ENCODE measurements at places on chromosomes 5 and 9.
A peak's percentile ranks its signal among the peaks of the same experiment; 100 is the strongest.

DNA sequence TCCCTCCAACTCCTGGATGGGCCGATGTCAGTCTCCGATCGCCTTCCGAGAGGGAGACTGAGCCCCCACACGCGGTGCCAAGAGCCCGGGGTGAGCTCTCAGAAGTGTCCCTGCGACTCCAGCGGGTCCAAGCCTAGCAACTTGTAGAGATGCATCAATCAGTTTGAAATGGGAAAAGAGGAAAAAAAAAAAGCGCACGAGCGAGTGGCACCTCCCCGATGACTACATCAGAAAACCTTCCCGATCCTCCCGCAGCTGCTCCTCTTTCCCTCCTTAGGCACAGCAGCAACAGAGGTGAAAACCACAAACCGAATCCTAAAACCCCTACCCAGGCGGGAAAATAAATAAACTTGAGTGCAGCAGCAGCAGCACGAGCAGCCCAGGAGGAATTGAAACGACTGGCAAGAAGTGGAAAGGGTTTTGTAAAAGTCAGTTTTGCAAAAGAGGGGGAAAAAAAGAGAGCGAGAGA is 1.0 kb upstream of the EFNA5 start:
- DNase-seq, result peak; percentile 53

DNA sequence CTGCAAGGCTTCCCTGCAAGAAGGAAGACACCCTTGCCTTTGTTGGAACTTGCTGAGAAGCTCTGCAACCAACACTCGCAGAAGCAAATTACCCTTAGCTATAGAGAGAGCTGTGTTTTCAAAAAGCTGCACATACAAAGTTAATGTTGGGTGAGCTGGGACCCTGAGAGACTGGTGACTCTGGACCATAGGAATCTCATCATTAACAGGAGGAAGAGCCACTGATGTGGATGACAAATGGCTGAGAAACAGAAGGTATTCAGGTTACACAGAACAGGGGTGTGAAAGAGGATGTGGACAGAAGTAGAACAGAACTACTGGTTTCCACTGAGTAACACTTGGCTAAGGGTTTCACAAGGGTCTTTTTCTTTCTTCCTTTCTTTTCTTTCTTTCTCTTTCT is 493.5 kb downstream of the IRX1 start:
- no peak for DNase-seq

DNA sequence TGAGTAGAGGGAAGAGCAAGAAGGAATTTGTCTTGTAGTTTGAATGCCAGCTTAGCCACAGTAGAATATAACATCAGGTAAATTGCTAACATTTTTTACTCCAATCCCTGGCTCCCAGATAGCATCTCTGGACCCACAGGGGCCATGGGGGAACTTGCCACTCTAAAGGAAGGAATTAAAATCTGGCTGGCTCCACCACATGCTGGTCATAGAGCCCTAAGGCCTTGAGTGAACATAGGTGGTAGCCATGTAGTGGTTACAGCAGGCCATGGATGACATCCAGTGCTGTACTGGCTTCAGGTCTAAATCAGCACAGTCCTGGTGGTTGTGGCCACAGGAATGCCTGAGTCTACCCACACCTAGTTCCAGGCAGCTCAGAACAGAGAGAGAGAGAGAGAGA is 109.9 kb upstream of the RGMB start:
- DNase-seq, result no peak

GRCh38 chr9:98259791-98260190 is 4.3 kb upstream of the TBC1D2 start:
- DNase-seq, result no peak

GRCh38 chr5:9549941-9550340 is 4.1 kb upstream of the SEMA5A start:
- DNase-seq, result no peak

DNA sequence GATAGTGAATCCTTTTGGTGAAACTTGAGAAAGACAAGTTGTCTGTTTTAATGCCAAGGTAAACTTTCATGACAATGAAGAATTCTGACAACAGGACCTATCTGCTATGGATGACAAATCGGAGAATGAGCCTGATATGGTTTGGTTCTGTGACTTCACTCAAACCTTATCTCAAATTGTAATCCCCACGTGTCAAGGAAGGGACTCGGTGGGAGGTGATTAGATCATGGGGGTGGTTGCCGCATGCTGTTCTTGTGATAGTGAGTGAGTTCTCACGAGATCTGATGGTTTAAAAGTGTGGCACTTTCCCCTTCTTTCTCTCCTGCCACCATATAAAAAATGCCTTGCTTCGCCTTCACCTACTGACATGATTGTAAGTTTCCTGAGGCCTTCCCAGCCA is 1964.1 kb upstream of the CDH9 start:
- no peak for DNase-seq

DNA sequence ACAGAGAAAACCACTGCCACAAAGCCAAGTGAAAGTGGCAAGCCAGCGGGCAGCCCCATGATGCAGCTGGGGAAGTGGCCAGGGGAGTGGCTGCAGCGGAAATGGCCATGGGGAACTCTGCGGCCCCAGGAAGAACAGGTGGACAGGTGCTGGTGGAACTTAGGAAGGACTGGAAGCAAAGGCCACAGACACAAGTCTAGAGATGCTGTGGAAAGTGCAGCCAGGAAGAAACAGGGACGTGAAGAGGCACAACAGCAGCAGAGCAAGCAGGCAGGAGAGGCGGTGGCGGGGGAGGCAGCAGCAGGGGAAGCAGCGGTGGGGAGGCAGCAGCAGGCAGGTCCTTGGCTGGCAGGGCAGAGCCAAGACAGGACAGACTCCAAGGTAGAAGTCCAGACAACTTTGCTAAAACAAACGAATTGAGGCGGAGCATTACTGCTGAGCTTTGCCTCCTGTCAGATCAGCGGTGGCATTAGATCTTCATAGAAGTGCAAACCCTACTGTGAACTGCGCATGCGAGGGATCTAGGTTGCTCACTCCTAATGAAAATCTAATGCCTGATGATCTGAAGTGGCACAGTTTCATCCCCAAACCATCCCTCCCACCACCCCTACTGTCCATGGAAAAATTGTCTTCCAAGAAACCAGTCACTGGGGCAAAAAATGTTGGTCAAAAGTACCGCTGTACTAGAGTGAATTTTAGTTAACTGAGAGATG is 11.8 kb downstream of the SURF6 start:
- DNase-seq, result no peak

GRCh38 chr5:165161204-165161603 is 1655.8 kb downstream of the MAT2B start:
- no peak for DNase-seq

- no peak for DNase-seq
Observed at GRCh38 chr5:142900927-142901326, 130.8 kb downstream of the ARHGAP26 start.

GRCh38 chr9:127531676-127532075 is 80.4 kb downstream of the LRSAM1 start:
- DNase-seq, result no peak

- DNase-seq, result no peak
Observed at GRCh38 chr9:108058135-108058814, 568.7 kb upstream of the KLF4 start.

DNA sequence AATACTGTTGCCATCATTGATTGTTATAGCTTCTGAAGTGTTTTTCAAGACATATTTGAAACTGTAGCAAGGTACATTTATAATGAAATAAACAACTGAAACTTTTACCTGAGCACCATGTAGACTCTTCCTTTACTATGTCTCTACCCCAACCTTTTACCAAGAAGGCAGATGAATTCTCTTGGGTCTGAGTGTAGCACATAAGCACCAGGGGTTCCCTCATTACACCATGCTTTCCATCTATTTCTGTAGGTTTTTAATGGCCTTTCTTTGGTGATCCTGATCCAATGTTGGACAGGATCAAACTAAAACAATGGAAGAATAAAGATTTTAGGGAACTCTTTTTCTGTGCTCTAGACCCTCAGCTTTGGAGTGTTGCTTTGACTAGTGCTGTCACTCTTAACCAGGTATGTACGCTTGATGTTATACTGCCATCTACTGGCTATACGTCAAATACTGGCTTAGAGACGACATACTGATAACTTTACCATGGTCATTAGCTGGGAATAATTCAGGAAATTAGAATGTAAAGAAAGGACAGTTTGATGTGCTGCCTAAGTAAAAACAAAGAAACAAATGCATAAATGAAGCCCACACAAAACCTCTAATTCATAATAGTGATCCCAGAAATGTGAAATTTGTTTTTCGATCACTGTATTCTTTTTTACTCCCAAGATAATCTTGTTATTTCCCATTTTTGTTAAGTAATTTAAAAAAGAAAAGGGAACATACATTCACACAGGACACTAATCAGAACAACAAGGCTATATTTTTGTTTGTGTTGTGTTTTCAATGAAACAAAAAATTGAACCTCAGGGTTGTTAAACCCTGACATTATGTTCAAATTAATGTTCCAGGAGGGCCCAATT is 30.7 kb downstream of the IFNW1 start:
- DNase-seq, result peak; percentile 46

DNA sequence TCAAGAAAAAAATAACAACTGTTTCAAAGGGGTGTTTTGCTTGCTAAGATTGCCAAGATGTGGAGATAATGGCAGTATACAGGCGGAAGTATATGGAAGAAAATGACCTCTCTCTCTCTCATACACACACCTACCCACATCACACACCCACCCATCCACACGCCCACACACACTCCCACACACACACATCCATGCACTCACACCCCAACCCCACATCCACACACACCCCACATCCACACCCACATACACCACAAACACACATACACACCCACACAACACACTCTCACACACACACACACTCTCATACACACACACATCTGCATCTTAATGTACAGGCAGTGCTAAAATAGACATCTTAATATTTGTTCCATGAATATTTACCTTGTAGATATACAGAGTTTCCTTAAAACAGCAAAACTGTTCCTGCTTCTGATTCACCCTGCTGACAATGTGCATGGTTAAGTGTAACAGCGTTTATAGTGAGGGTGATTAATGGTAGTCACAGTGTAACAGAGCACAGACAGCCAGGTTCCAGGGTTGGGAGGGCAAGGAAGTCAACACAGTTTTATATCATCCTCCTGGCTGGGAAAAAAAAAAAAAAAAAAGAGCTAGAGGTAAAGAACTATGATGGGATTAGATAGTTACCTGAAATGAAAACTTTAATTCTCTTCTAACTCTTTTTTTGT is 8.3 kb downstream of the BHMT2 start:
- DNase-seq, result no peak

GRCh38 chr9:86730163-86730928 is 217.0 kb downstream of the GAS1 start:
- no peak for DNase-seq

- no peak for DNase-seq
Observed at GRCh38 chr9:100488177-100488576, 15.2 kb downstream of the TMEFF1 start.

DNA sequence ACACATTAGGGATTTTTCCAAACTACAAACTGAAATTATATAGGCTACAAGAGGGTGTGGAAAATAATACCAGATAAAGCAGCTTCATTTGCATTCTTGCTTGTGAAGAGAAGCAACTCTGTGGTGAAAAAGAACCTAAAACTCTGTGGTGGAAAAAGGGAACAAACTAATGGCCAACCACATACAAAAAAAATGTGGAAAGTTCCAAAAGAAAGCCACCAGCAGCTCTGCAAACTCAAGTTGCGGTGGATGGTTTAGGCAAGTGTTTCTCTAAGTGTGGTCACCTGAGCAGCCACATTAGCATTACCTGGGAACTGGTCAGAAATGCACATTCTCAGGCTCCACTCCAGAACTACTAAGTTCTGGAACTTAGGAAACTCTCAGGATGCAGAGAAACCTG is 586.4 kb downstream of the ACTL7B start:
- DNase-seq, result no peak

DNA sequence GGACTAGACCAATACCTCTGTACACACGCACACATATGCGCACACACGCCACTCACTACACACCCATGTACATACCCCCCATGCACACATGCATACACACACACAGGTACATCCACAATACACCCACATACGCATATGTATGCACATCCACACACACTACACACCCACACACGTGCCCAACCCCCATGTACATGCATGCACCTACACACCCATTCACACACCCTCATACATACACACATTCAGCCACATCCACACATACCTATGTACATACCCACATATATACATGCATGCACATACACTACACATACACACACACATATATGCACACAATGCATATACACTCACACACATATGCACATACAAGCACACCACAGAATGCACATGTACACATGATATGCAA is 107.1 kb downstream of the GADD45G start:
- no peak for DNase-seq

DNA sequence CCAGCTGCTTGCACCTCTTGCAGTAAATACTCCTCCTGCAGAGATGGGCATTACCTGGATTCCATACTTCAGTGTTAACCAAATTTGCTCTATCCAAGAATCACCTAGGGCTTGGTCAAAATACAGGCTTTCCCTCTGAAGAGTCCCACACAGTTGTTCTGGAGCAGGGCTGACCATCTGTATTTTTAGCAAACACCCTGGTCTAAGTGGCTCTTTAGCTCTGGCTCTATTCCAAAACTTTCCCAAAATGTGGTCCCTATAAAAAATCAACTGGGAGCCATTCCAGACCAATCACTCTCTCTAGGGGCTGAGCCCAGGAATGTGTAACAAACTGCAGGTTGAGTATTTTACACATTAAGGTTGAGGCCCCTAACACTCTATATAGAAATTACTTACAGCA is 153.7 kb downstream of the SPOCK1 start:
- DNase-seq, result no peak

- no peak for DNase-seq
Observed at GRCh38 chr5:69493396-69494133, 975 bp downstream of the OCLN start.

DNA sequence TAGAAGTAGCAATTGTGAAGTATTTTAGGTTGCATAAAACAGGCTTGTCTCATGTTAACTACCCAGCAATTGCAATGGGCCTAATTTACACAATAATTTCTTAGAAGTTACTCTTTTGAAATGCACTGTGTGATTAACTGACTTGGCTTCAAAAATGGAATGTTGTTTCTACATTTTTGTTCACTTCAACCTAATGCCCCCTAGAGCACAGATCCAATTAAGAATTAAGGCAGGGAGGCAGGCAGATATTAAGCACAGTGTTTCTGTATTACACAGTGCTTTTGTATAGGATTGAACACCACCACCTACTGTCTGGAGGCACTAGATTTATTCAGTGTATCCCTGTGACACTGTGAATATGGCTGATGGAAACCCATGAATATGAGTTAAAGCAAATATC is 302.1 kb downstream of the FBXL17 start:
- DNase-seq, result no peak

GRCh38 chr5:32880796-32881195 is 169.7 kb downstream of the NPR3 start:
- DNase-seq, result no peak

- no peak for DNase-seq
Observed at GRCh38 chr5:38473008-38473407, 83.4 kb downstream of the LIFR start.
